ENCODE measurements at places on chromosomes 2 and 18. TPM values are rescaled to one million over a fixed set of nuclear protein-coding genes. Genes with fewer than 3 reads are reported as not detected.

COL3A1 gene
- total RNA-seq: 0.74 TPM

PRKAG3 gene
- not detected for total RNA-seq

ST8SIA5 gene
- total RNA-seq: 0.16 TPM

DNA sequence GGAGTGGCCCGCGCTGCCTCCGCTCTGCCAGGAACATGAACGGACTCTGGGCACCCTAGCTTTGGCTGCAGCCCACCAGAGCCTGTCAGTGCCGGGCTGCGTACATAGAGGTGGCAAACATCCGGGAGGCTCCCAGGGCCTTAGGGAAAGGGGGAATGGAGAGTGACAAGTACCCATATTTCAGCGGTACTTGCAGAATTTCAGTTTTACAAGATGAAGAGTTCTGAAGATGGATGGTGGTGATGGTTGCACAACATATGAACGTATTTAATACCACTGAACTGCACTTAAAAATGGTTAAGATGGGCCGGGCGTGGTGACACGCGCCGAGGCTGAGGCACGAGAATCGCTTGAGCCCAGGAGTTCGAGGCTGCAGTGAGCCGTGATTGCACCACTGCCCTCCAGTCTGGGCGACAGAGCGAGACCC lies 873 bp downstream of the MTHFD2 start:
- DNase-seq: no peak

GRCh38 chr2:45902781-45903375 lies 251.4 kb downstream of the PRKCE start:
- DNase-seq: no peak
